ENCODE measurements at places on chromosomes 11 and 22.

DNA sequence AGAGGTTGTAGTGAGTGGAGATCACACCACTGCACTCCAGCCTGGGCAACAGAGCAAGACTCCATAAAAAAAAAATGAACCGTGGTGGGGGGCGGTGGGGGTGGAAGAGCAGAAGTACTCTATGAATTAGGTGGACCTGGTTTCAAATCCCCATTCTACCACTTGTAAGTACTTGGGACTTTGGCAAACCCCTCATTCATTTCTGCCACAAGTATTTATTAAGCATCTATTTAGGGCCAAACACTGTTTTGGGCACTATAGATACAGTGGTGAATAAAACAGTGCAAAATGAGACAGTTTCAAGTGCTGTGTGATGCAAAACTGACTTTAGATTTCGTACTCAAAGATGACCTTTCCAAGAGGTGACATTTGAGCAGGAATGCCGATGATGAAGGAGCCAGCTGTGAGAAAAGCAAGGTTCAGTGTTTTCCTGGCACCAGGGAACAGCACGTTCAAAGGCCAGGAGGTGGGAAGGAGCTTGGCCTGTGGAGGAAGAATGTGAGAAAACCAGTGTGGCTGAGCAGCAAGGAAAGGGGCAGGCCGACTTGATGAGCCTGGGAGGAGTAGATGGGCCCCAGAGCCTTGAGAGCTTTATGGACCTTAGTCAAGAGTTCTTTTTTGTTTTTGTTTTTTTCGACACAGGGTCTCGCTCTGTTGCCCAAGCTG is 1.4 kb upstream of the TMEM134 start:
- no peak for DNase-seq

DNA sequence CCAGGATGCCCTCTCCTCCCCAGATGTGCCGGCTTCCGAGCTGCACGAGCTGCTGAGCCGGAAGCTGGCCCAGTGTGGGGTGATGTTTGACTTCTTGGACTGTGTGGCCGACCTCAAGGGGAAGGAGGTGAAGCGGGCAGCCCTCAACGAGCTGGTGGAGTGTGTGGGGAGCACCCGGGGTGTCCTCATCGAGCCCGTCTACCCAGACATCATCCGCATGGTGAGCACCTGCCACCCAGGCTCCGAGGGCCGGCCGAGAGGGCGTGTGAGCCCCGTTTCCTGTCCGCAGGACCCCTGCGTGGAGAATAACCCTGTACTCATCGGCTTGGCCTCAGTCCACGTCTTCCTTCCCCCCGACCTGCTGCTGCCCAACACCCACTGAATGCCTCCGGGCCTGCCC is 2.2 kb downstream of the PPP2R5B start:
- DNase-seq = no peak

DNA sequence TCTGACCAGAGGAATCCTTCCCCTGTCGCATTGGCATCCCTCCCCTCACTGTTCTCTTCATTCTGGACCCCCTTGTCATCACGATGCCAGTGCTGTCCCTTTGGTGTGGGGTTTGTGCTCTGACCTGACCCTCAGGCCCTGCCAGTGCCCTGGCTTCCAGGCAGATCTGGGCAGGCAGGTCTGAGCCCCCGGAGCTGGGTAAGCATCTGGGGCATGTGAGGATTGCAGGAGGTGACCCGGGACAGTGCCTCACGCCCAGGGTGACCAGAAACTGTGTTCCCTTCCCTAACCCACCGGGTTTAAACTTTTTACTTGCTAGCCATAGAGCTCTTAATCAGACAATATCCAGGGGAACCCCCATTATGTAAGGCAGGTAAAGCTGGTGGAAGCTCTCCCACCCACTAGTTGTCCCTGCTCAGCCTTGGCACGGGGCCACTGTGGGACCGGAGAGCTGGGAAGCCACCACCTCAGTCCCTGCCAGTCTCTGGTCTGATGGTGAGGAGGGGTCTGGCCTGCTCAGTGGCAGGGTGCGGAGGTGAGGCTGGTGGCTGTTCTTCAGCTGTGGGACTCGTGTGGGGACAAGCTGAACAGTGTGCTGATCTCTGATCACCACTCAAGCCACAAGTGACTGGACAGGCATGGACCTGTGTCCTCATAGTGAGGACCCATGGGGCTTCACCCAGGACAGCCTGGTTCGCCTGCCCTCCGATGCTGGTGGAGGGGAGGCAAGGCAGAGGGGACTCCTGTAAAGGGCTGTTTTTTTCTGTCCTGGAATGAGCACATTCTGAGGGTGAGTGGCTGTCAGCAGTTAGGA is 38.0 kb downstream of the BCR start:
- no peak for DNase-seq

DNA sequence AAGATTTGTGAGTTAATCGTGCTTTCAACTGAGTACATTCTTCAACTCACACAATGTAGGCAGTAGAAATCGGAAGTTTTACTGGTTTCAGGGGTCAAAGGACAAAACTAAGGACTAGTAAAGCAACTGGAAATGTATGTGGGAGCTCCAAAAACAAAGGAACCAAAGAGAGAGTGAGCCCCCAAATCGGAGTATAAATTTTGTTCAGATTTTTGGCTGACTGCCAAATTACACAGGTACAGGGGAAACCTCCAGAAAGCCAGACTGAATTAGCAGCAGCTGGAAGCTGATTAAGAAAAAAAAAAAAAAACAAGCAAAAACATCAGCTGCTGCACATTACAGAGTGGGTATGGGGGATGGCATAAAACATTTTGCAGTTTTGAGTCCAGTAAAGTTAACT is 75.2 kb upstream of the GNAZ start:
- DNase-seq = no peak

- no peak for DNase-seq
Observed at GRCh38 chr11:93821617-93822016, 28.8 kb downstream of the VSTM5 start.

- DNase-seq = no peak
Observed at GRCh38 chr11:1487851-1488574, 1.4 kb upstream of the MOB2 start.

DNA sequence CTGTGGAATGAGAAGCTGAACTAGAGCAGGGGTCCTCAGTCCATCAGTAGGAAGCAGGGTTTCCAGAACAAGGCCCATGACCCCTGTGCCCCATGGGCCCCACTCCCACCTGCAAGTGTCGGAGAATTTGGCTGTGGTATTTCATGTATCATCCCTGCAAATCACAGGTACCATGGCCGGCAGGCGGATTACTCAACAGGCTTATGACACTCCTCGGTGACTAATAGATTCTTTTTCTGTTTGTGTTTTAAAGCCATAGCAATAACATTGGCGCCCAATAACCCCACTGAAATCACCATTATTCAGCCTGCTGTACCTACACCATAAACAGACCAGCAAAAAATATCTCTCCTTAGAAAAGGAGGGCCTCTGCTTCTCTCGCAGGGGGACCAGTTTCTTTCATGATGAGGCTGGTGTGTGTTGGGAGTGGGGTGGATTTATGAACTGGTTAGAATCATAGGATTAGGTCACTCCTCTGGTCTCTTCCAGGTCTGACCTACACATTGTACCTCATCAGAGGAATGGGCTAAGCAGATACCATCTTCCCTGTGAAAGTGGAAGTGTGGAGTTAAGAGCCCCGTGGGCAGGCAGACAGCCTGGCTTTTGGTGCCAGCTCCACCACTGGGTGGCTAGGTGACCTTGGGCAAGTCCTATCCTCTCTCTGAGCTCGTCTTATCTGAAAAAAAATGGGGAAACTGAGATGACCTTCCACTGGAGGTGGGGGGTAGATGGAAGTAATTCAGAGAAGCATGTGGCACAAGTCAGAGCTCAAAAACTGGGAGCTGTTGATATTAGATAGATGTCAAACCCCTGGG is 60.2 kb upstream of the WNT11 start:
- no peak for DNase-seq

DNA sequence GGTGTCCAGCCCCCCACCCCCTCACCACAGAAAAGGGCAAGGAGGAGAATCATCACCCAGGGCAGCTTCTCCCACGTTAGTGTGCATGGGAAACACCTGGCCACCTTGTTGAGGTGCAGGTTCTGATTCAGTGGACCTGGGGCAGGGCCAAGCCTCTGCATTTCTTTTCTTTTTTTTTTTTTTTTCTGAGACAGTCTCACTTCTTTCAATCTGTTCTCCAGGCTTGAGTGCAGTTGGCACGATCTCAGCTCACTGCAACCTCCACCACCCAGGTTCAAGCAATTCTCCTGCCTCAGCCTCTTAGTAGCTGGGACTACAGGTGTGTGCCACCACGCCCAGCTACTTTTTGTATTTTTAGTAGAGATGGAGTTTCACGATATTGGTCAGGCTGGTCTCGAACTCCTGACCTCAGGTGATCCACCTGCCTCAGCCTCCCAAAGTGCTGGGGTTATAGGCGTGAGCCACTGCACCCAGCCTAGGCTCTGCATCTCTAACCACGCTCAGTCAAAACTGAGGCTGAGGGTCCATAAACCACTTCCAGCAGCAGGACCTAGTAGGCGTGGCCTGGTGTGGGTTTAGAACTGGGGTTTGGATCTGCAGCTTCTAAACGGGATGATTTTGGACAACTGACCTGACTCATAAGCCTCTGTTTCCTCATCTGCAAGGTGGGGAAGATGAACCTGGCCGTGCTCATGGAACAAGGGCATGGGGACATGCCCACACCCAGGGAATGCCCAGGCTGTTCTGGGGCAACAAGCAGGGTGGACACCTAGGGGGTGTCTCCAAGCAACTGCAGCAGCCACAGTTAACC is 734 bp downstream of the ZP1 start:
- no peak for DNase-seq

DNA sequence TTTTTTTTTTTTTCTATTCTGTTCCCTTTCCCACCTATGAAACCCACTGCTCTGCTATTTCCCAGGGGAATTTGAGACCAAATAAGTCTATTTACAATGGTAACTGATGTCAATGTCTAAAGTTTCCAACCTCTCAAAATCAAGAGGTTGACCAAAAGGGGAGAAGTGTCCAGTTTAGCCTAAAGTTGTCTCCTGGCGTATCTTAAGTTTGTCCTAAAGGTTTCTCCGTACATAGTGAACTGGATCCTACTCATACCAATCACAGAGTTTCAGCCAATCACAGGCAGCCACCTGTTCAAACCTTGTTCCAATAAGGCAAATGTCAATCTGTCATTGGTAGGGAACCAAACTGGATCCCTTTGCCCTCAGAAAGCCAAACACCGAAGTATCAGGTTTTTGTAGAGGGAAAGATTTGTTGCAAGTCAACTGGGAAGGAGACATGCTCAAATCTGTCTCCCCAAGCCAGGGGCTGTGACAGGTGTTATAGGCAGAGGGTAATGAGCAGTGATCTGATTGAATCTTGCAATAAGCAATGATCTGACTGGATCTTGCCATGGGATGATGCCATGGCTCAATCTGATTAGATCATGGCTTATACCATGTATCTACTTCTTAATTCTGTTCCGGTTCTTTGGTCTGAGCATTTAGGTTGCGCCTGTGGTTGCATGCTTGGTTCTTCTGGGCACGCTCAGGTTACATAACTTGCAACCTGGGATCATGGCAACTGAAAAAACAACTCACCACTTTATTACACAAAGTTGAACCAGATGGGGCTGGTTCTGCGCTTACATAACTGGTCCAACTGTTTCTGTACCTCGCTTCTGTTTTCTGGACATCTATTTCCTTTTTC is 1.1 kb upstream of the VPS37C start:
- no peak for DNase-seq

- DNase-seq = no peak
Observed at GRCh38 chr11:18986744-18987143, 47.5 kb upstream of the MRGPRX1 start.

GRCh38 chr22:20946080-20946986 is 20.7 kb upstream of the AIFM3 start:
- no peak for DNase-seq

DNA sequence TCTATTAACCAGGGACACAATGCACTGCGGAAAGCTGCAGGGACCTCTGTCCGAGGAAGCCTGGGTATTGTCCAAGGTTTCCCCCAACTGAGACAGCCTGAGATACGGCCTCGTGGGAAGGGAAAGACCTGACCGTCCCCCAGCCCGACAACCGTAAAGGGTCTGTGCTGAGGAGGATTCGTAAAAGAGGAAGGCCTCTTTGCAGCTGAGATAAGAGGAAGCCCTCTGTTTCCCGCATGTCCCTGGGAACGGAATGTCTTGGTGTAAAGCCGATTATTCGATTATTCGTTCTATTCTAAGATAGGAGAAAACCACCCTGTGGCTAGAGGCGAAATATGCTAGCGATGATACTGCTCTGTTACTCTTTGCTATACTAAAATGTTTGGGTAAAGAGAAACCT is 5.2 kb downstream of the BET1L start:
- DNase-seq = no peak

DNA sequence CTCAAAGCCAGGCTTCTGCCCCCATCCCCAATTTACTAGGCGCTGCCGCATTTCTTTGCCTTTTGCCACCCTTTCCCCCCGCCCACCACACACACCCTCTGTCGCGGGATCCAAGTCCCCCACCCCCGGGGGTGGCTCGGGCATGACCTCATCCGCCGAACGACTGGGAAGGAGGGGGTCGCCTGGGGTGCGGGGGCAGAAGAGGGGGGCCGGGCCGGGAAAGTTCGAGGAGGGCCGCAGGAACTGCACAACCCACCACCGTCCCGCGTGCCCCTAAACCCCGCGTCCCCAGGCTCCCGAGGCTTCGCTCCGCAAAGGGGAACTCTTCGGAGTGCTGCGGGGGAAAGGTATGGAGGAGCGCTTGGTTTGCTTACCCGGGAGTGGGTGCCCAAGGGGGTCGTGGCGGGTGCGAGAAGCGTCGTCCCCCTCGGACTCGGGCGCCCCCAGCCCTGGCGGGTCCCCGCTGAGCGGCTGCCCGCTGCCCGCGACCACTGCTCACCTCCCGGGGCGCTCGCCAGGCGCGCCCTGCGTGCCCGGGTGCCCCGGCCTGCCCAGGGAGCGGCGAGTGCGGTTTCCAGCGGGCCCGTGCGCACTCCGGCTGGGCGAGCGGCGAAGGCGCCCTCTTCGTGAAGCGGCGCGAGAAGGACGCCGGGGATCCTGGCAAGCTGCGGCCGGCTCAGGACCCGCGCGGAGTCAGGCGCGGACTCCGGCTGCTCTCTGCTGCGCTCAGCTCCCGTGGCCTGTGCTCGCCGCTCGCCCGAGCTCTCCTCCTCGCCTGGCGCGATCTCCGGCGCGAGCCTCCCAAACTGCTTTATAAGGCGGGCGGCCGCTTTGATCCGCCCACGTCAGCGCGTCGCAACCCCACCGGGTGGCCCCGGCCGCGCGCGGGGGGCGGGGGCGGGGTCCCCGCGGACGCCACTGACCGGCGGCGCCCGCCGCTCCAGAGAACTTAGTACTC is 4.0 kb upstream of the WNT11 start:
- DNase-seq = no peak
